Esophagus squamous epithelium (tissue), 5 donors: ENCODE measurements at places on chromosomes 11 and 22. TPM values are rescaled to one million over a fixed set of nuclear protein-coding genes. Genes with fewer than 3 reads are reported as not detected.

Gene NRIP3
- total RNA-seq: 1.3 TPM

Gene OR5AS1
- total RNA-seq: not detected

Gene SNAP29
- 19.6 TPM for total RNA-seq

Gene DRD4
- not detected for total RNA-seq

DNA sequence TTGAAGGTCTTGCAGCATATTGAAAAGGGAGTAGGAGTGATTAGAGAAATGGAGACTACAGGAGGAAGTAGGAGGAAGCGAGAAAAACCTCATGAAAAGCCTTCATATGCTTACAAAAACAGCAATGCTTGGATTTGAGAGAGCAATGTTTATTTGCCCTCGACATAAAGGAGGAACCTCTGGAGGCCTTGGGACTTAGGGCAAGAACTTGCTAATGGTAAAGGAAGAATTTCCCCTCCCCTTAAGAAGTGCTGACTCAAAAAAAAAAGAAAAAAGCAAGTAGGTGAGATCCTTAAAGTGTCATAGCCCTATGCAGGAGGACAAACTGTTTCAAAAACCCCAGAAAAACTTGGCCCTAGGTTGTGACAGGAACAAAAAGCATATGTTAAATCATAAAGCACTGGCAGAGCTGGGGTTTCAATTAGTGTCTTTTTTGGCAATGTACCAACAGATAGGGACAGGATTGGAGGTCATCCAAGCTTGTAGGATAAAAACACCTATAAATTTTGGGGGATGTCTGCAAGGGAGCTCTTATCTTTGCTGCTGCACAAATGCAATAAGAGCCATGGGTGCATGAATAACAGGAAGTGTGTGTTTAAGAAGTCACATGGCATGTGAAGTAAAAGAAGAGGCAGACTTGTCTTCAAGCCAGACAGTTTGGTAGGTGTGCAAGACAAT is 4.9 kb downstream of the GLYAT start:
- DNase-seq: no peak

DNA sequence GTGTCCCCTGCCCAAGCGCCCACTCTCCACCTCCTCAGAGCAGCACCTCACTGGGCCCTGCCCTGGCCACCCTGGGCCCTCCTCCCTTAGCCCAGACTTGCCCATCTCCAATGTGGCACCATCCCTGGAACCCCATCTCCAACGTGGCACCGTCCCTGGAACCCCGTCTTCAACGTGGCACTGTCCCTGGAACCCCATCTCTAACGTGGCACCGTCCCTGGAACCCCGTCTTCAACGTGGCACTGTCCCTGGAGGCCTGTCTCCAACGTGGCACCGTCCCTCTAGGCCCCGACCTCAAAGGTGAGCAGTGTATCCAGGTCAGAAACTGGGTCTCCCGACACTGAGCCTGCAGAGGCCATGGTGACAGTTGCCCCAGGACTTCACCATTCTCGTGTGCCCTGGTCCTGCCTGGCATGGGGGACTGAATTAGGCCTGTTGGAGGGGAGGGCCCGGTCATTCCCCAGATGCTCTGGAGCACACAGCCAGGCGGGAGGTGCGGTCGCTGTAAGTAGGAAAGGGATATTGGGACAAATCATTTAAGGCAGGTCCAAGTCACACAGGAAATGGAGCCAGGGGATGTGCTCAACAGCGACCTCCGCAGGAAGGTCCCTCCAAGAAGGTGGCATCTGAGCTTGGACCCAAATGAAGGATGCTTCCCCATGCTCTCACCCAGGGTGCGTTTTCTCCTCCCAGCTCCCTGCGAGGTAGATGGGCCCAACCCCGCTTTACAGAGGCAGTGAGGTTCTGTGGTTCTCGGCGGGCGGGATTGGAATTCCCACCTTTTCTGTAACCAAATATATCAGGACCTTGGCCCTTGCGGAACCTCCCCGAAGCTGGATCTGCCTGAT is 2.4 kb upstream of the CTSD start:
- no peak for DNase-seq

Gene MYBPC3
- not detected for total RNA-seq
